Regular cardiac myocyte (primary cell): ENCODE measurements at places on chromosomes 1 and 21. TPM values are rescaled to one million over a fixed set of nuclear protein-coding genes. Genes with fewer than 3 reads are reported as not detected.

Gene AKR7A2
- 44.8 and 55.8 TPM in 2 replicates for total RNA-seq

Gene GAS5
- total RNA-seq, result 418 and 636 TPM in 2 replicates

Gene OR2T11
- total RNA-seq, result not detected in 2 replicates

Gene GPR37L1
- total RNA-seq, result not detected in 2 replicates

Gene APH1A
- 88.6 and 89.9 TPM in 2 replicates for total RNA-seq

Gene OR2L2
- not detected in 2 replicates for total RNA-seq

Gene ADORA1
- total RNA-seq, result 0.38 and 2.0 TPM in 2 replicates

Gene FLG2
- not detected in 2 replicates for total RNA-seq

Gene RNU1-2
- total RNA-seq, result under 0.01 TPM in 2 replicates

Gene PLEKHG5
- total RNA-seq, result 16.9 and 23.0 TPM in 2 replicates

Gene ACTN2
- 0.56 and 0.77 TPM in 2 replicates for total RNA-seq

Gene PROK1
- total RNA-seq, result not detected in 2 replicates

Gene SLC1A7
- total RNA-seq, result 0.58 and 1.1 TPM in 2 replicates

Gene PTPRC
- total RNA-seq, result 0.28 and 0.58 TPM in 2 replicates

Gene ZNF683
- total RNA-seq, result not detected in 2 replicates

Gene C1orf53
- total RNA-seq, result 4.4 and 10.1 TPM in 2 replicates

Gene TFF2
- total RNA-seq, result not detected in 2 replicates

Gene OR2L3
- not detected in 2 replicates for total RNA-seq

Gene NBPF20
- total RNA-seq, result 1.7 and 2.3 TPM in 2 replicates

Gene CCDC181
- 0.77 and 1.7 TPM in 2 replicates for total RNA-seq

Gene PPM1J
- 1.5 and 2.3 TPM in 2 replicates for total RNA-seq

Gene HRNR
- not detected in 2 replicates for total RNA-seq

Gene AKT3
- total RNA-seq, result 32.2 and 56.4 TPM in 2 replicates

Gene SPATA45
- total RNA-seq, result 1.1 TPM in 1 of 2 replicates, not detected in the other

Gene SLC30A10
- total RNA-seq, result not detected in 2 replicates

Gene DTL
- total RNA-seq, result 3.7 and 31.8 TPM in 2 replicates

Gene SPRR2A
- not detected in 2 replicates for total RNA-seq

Gene PPP2R5A
- total RNA-seq, result 21.5 and 29.0 TPM in 2 replicates

Gene DISP1
- total RNA-seq, result 2.9 and 7.3 TPM in 2 replicates

Gene DNAH14
- 8.5 and 10.2 TPM in 2 replicates for total RNA-seq

Gene UBXN10
- total RNA-seq, result under 0.01 and 0.28 TPM in 2 replicates

Gene DAB1
- 0.28 TPM in 1 of 2 replicates, not detected in the other for total RNA-seq
